Kidney glomerular epithelial cell (primary cell): ENCODE measurements at places on chromosomes 3 and 15.

DNA sequence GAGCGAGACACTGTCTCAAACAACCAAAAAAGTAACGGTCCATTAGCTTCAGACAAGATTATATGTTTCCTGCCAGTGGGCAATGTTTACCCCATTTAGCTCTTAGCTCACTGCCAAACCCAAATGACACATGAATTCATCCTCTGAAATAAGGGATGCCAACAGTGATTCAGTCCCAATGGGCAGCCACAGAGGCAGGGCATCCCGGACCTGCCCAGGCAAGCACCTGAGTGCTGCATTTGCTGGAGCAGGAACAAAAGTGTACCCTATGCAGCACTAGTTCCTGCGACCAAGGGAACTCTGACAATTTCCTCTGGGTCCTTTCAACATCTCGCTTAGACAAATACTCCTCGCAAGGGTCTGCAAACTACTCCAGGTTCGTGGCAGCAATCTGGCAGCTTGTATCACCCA lies 8.0 kb downstream of the IP6K2 start:
- DNase-seq = peak; percentile 45

- DNase-seq = no peak
Measured at GRCh38 chr15:69502470-69503045, 49.9 kb downstream of the RPLP1 start.

DNA sequence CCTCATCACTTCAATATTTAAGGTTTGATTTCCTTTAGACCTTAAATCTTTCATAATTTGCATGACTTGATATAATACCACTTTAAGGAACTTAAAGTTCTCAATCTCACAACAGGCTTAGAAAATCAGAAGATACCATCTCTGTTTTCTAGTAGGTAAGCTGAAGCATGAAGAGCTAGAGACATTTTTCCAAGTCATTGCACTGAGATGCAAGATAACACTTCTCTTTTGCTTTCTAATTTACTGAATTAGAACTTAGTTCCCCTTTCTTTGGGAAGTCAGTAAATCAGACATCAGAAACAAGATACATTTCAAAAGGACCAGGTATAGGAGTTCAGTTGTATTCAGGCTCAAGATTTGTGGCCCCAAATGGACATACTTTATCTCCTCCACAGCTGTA lies 79.7 kb downstream of the DZIP3 start:
- no peak for DNase-seq

- DNase-seq = no peak
Measured at GRCh38 chr3:42224658-42225421, 41.1 kb downstream of the CCK start.

DNA sequence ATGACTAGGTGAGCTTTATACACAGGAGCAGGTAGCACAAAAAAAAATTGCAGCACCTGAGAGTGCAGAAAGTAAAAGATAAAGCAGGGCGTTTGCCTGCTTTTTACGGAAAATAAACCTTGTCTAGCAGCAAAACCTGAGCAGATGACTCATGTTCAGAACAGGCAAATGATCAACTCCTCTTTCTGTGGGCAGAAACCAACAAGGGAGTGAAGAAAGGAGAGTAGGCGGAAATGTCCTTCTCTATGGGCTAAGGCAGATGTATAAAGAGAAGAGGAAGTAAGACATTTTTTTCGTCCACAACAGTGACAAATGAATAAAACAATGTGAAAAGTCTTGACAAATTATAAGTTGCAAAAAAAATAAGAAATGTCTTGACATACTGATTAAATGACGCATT lies 24.5 kb upstream of the GMNC start:
- DNase-seq = peak; percentile 65

DNA sequence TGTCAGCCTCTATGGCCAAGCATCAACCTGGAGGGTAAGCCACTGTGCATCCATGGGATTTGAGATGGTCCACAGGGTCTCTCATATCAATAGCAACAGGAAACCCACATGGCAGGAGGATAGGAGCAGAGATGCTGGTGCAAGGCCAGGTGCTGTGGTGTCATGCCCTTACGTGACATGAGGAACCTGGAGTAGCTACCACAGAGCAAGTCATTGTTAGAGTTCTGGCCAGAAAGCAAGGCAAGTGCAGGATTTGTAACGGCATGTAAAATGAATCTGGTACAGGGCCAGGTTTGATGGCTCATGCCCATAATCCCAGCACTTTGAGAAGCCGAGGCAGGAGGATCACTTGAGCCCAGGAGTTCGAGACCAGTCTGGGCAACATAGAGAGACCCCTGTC lies 14.8 kb upstream of the ZNF774 start:
- no peak for DNase-seq

- peak; percentile 56 for DNase-seq
Measured at GRCh38 chr3:186452517-186452916, 90.5 kb upstream of the DGKG start.

GRCh38 chr15:79811406-79812405 lies 85.1 kb downstream of the MTHFS start:
- DNase-seq = no peak

GRCh38 chr3:6714962-6715361 lies 146.0 kb upstream of the GRM7 start:
- DNase-seq = no peak

- DNase-seq = no peak
Measured at GRCh38 chr15:82602195-82602594, 45.0 kb downstream of the CPEB1 start.

DNA sequence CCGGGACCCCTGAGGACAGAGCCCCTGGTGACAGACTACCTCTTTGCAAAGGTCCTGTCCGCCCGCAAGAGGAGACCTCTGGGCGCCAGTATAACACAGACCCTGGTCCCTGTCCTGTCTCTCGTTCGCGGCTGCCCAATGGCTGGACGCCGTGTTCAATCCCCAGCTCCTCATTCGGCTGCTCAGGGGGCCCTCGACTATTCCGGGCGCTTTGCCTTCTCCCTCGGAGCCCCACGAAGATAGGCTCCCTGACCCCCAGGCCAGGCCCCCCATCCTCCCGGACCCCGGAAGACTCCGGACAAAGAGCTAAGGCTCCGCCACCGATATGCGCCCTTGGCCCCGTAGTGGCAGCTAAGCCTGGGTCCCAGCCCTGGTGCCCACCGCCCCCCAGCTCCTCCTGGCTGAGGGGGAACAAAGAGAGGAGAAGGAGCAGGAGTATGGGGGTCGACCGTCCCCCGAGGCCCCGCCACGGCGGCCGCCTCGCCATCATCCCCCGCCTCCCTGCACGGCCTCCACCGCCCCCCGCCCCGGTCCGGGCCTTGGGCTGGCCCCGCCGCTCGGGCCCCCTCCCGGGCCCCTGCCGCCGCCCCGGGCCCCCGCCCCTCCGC lies 437 bp downstream of the CELSR3 start:
- no peak for DNase-seq

DNA sequence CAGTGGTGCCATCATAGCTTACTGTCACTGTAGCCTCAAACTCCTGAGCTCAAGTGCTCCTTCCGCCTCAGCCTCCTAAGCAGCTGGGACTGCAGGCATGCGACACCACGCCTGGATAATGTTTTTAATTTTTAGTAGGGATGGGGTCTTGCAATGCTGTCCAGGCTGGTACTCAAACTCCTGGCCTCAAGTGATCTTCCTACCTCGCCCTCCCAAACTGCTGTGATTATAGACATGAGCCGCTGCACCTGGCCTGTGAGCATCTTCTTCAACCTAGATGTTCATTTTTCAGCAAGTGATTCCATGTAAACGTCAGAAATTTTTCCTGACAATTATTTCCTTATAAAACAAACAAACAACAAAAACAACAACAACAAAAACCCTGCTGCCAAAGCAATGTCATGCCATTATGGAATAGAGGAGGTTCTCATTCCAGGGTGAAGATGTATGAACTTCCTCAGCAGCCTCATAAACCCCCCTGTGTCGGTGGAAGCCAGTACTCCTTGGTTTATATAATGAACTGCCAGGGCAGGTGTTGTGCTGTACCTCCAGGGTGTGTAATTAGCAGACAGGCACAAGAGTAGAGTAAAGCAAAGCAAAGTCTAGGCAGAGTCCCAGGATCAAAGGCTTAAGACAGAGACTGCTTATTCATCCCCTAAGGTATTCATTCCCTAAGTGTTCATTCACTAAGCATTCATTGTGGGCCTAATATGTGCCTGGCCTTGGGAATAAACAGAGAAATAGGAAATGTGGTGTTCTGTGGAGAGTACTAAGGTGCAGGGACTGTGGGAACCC lies 44.6 kb downstream of the NR2C2 start:
- DNase-seq = no peak

DNA sequence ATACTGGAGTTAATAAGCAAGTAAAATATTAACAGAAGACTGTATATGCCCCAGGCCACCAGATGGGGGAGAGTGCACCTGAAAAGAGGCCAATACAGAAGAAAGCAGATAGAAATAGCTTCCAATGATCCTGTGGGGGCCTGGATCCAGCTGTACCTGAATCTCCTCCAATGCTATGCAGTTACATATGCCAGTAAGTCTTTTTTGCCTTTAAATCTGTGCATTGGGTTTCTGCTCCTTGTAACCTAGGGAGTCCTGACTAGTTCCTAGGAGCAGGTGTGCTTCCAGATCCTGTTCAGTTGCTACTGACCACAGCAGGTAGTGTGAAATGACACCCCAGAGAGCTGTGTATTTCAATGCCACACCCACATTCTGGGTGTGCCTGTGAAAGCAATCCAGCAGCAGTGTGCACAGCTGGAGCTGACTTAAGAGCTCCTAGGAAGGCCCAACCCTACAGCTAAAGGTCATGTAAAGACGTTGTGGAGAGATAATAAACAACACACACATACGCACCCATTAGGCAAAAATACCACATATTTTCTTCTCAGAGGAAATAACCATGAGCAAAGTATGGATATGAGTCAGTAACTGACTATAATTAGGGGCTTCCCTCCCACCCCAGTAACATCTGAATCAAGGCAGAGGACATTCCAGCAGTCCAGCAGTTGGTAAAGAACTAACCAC lies 62.2 kb upstream of the AKAP13 start:
- DNase-seq = peak; percentile 62

GRCh38 chr3:35638980-35639253 lies 408 bp upstream of the ARPP21 start:
- DNase-seq = no peak

- DNase-seq = no peak
Measured at GRCh38 chr3:72748659-72749058, 99.6 kb downstream of the SHQ1 start.

DNA sequence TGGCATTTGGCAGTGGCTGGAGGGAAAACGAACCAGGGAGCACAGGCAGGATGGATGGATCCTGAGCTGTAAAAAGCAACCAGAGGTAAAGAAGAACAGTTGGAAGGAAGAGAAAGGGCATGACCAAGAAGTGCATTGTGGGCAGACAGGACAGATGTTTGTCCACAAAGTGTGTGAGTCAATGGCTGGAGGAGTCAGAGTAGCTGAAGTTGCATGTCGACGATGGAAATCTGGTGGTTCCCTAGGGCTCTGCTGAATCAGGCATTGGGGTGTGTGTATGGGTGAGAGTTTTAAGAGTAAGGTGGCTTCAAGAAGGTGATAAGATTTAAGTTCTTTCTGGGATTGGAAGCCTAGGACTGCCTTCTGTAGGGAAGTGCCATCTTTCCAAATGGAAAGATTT lies 214.0 kb upstream of the BHLHE40 start:
- DNase-seq = no peak

- peak; percentile 55 for DNase-seq
Measured at GRCh38 chr3:98022978-98023820, 11.9 kb downstream of the GABRR3 start.

- DNase-seq = peak; percentile 3
Measured at GRCh38 chr15:74768771-74769342, 13.0 kb upstream of the CSK start.

- no peak for DNase-seq
Measured at GRCh38 chr3:180004542-180004941, 32.2 kb downstream of the PEX5L start.

DNA sequence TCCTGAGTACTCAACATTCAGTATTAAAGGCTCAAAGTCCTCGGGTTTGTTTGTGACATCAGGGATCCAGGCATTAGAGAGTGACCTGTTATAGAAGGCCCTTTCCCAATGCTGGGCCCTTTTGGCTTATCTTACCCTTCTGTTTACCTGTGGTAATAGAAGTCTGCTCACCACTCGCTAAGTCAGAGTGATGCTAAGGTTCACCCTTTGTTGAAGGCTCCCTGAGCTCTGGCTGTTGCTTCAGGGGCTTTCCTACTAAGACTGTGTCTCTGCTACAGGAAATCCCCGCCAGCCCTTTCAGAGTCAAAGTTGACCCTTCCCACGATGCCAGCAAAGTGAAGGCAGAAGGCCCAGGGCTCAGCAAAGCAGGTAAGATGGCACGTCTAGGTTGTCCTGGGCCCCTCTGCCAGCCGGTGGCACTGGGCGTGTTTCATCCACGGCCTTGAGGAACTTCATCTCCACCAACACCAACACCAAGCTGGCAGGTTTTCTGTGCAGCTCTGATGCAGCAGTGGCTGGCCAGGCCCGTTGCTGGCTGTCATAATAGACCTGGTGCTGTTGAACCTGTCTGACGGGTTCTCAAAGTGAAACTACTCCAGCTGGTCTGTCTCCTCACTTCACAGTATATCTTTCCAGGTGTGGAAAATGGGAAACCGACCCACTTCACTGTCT lies 99.1 kb downstream of the DNASE1L3 start:
- no peak for DNase-seq

- DNase-seq = no peak
Measured at GRCh38 chr15:56672721-56673120, 60.6 kb downstream of the ZNF280D start.

DNA sequence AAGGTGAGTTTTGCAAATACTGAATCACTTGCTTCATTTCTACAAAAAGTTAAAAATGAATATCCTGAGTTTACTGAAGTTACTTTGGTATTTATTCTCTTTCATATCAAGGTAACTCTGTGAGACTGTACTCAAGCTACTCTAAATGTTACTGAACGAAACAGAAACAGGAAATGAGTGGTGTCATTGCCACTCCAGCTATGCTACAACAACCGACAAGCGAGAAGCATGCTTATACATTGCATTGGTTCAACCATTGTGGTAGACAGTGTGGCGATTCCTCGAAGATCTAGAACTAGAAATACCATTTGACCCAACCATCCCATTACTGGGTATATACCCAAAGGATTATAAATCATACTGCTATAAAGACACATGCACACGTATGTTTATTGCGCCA lies 313.2 kb upstream of the THBS1 start:
- DNase-seq = no peak

GRCh38 chr3:159604151-159604581 lies 384.5 kb upstream of the IL12A start:
- DNase-seq = peak; percentile 24

DNA sequence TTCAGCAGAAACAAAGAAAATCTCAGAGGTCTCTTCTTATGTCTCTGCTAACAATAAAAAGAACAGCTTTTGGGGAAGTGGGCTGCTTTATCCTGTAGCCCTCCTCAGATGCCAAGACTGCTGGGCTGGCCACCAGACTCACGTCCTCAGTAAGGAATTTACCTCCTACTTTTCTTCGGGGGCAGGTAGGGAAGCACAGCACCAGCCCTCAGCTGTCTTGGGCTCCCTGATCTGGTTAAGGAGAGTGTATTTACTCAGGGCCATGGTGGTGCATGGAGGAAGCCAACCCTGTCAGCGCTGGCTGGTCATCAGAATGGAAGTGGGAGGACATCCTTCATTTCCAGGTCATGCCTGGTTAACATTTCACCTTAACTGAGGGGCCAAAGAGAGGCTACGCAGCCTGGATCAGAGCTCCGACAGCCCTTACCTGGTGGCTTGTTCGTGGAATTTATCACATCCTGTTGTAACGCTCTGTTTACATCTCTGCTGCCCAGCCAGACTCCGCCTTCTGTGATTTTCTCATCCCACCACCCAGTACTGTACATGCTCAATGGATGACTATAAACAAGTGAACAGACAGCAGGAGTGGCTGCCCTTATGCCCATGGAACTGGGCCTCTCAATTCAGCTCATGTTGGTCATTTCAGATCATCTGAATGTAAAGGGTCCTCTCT lies 108.3 kb downstream of the IGF2BP2 start:
- DNase-seq = peak; percentile 43

- DNase-seq = no peak
Measured at GRCh38 chr3:2599471-2599870, 500.8 kb downstream of the CNTN4 start.
